ENCODE measurements at places on chromosomes 3 and 15.

DNA sequence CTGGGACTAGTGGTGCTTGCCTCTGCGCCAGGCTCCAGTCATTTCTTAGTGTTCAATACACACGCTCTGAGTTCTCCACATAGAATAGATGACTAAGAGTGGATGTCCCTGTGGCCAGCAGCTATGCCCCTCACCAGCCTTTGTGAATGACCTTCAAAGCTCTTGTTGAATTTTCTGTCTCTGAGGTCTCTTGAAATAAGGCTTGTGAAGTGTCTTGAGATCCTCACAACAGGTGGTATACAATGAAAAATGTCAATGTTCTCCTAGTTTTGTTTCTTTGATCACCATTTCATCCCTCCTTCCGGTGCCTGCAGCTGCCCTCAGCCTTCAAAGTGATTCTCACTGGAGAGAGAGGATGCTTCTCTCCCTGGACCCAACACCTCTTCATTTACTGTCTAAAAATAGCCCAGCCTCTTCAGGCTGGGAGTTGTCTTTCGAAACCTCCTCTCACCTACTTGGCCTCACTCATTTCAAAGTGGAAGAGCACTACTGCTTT, 5.4 kb downstream of the MAPKBP1 start:
- no peak for DNase-seq

DNA sequence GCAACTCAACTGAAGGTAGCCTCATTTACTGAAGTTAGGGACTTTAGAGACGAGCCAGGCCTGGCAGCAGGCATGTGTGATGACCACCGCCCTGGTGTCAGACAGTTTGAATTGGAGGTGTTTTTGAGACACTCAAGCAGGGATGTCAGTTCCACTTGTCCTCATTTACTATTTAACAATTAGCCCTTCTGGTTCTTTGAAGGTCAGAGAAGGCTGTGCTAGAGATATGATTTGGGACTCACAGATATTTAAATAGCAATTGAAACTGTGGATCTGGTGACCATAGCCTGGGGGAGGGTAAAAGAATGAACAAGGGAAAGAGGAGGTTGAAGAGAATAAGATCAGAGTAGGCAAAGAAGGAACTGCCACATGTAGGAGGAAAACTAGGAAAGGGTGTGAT, 74.6 kb downstream of the REC114 start:
- DNase-seq: no peak

DNA sequence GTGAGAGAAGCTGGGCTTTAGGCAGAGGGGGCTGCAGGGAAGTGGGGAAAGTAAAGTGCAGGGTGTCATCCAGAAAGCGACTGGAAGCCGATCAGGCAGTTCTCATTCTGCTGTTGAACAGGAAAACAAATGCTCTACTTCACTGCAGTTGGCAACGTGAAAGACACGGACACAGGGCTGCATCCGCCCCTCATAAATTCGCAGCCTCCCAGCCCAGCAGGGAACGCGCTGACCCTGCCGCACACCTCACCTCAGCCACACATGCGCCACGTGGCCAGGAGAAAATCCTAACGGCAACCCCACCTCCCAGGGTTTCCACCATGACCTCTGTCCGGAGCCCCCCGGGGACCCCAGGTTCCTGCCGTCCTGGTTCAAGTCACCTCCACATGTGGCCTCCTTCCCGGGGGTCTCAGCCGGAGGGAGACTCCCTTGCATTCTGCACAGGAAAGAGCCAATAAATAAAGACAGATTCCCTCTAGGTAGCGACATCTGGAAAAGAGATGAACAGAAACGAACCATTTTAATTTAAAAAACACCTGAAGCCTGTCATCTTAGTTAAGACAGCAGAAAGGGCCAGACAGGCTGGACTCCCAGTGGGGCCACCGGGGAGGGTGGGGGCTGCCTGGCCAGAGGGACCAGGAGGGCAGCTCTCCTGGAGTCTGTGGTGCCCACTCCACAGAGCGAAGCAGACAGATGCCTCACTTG, 118.7 kb downstream of the TMEM266 start:
- DNase-seq: no peak

GRCh38 chr3:153160451-153161137, 1.4 kb upstream of the RAP2B start:
- DNase-seq: peak; percentile 95

DNA sequence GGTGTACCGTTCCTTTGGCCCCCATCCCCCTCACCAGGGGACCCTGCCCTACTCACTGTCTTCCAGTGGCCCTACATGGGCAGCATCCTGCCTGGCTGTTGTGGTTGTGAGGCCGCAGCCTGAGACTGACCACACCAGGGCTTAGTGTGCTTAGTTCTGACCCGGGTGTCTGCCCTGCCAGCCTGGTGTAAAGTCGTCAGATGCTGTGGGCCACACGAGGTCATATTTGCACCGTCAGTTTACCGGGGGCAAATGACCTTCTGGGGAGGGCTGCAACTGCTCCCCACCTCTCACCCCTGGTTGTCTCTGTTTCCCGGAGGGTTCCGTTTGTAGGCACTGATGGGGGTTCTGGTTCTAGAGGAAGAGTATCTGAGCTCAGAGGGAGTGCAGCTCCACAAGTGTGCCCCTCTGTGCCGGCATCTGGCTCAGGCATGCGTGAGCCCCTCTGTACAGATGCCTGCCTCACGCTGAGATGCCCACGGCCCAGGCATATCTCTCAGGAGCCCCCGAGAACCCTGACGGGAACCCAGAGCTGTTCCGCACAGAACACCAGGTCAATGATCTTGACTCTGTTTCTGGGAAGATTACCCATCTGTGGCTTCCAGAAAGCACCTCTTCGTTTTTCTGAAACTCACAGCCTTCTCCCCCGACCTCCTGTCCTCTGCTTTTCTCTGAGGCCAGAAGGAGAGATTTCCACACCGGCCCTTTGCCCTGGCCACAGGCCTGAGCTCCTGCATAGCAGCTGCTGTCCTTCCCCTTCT, 19.2 kb downstream of the KLF13 start:
- DNase-seq: no peak

DNA sequence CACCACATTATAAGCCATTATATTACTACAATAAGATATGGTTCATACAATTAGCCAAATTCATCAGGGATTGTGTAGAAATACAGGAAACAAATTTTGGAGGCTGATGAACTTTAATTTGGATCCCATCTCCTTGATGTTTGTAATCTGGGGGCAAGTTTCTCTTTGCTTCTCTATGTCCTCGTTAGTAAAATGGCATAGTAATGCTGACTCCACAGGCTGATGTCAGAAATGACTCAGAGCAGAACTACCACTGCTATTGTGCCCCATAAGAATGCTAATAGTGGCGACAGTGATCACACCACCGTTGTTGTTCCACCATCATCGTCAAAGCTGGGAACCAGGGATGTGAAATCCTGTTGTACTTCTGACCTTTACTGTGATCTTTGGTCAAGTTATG, 722.3 kb upstream of the LMCD1 start:
- DNase-seq: no peak

DNA sequence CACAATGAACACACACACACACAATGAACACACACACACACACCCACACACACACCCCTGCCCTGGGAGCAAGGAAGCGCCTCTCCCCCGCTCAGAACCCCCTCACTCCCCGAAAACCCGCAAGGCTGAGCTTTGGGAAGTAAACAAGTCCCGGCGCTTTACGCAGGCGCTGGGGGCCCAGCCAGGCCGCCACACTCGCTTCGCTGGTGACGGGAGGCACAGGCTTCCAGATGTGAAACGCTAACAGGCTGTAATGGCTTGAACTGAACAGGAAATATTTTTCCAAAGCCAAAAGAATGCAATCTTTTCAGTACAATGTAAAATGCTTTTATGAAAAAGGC, 122.7 kb upstream of the IGF1R start:
- DNase-seq: peak; percentile 78

DNA sequence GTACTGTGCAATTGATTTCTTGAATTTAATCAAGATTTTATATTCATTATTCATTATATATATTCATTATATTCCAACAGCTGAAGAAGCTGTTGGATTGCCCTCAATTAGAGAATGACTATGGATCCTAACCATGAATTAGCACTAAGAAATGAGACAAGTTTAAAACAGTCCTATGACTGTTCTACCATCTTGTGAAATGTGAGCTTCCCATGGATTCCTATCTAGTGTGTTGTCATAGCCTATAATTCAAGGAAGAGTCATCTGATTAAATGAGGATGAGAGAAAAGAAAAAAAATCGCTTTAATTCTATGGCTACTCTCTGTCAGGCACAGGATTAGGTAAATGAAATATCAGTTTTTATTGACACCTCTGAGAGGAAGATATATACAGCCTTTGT, 696.6 kb upstream of the NAALADL2 start:
- DNase-seq: no peak

DNA sequence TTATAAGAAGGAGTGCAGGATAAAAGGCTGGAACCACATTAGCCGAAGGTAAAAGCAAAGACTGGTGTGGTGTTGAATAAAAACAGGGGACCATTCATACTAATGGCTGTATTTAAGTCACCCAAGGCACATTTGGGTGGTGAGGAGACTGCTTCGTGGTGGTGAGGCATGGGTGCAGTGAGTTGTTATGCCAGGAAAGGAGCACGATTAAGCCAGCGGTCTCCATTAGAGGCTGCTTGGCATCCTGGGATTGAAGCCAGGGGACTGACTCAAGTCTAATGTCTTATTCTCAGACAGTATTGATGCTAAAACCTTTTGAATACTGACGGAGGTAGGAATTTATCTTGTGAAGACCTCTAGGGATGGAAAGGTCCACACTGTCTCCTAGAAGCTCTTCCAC, 21.9 kb downstream of the FEM1B start:
- no peak for DNase-seq

Data from eye (tissue), 1 donor.